ENCODE measurements at places on chromosomes 12 and 14.

GRCh38 chr14:53652068-53652467 is 304.6 kb downstream of the BMP4 start:
- DNase-seq = no peak

DNA sequence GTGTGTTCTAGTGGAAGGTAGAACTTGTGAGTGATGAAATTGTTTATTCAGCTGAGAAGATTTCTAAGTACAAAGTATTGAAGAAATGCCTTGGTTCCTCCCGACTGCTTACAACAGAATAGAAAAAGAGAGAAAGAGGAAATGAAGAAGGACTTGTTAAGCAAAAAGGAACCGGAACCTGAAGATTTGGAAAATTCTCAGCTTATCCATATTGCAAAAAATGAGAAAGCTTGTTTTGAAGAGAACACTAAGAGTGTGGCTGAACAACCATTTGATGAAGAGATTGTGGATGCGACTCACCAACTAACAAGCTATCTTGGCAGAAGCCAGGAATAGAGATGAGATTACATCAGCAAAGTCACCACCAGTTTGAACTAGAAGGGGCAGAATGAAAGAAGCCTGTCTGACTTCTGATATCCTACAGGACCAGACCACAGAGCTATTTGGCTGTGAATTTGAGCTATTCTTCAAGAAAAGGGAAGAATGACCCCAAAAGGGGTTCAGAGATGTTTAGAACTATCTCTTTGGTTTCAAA is 15.1 kb downstream of the NDUFA9 start:
- no peak for DNase-seq

GRCh38 chr14:49052521-49052920 is 533.7 kb downstream of the RPS29 start:
- no peak for DNase-seq

DNA sequence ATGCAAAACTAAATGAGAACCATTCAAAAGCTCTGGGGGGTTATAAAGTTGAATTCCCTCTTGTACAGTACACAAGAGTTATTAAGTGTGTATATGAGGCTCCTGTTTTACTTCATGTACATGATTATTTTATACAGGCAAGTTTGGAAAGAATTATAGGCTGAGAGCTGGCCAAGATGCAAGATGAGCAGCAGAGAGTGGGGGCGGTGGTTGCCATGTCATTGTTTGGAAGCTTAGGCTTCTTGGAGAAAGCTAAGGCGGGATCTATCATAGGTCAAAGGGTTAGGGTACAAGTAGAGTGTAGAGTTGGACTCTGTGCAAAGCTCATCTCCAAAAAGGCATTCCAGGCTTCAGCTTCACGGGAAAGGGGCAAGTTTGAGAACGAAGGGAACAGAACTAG is 297.1 kb upstream of the TBX3 start:
- DNase-seq = no peak

GRCh38 chr12:12483438-12483837 is 79.2 kb downstream of the DUSP16 start:
- DNase-seq = no peak

GRCh38 chr14:100885196-100885595 is 18.3 kb downstream of the RTL1 start:
- DNase-seq = no peak

GRCh38 chr14:21070610-21071224 is 613 bp downstream of the ARHGEF40 start:
- DNase-seq = no peak

All from activated naive CD4-positive, alpha-beta T cell (primary cell).